ENCODE measurements at places on chromosomes 2 and 18. TPM values are rescaled to one million over a fixed set of nuclear protein-coding genes. Genes with fewer than 3 reads are reported as not detected.

DNA sequence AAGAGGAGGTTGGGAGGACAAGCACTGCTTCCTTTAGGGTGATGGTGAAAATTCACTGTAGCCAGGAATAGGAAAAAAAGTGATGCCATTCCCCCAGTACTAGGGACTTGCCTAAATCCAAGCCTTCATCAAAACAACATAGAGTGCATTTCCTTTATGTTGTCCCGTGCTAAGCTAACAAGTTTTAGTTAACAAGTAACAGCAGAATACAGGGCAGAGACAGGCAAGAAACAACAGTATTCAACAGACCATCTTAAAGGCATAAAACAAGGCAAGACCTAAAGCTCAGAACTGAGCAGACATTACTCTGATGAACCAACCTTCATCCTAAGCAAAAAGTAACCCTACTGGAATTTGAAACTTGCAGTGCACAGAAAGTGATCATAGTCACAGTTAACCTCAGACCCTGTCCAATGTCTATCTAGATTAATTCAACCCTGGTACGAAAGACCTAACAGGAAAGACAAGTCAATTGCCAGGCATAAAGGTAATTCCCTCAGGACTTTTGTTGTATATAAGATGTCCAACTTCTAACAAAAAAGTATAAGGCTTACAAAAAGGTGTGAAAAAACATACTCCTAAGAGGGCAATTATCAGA lies 34.4 kb upstream of the GALNT1 start:
- no peak for DNase-seq

- DNase-seq, result no peak
These were observed 160.9 kb downstream of the CLIP4 start for GRCh38 chr2:29276151-29276550.

DNA sequence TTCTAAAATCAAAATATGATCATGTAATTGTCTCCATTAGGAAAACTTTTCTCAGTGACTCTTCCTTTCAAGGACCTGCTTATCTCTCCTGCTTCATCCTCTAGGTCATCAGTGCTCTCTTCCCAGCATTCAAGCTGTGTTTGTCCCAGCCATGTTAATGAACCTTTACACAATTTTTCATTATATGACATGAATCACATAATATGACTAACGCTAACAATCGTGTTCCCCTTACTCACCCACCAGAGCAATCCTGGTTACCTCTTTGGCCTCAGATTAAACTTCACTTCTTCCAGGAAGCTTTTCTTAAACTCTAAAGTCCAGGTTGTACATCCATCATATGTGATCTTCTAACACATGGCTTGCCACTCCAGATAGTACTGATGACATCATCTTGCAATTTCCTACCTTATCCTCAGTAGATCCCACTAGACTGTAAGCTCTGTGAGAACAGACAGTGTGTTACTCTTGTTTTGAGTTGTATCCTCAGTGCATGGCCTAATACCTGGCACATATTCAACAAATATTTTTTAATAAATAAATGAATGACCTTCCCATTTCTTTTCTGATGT lies 882.9 kb upstream of the ZEB2 start:
- no peak for DNase-seq

DNA sequence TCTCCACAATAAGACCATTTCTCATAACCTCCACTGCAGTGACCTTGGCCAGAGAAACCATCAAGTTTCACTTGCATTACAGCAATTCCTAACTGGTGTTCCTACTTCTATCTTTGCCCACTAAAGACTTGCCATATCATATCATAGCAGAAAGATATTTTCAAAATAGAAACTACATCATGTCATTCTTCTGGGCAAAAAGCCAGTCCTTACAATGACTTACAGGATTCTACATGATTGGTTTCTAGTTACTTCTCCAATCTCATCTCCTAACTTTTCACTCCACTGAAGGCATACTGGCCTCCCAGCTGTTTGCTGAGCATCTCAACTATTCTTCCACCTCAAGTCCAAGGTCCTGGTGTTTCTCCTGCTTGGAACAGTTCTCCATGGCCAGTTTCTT lies 151.4 kb downstream of the HNMT start:
- DNase-seq, result no peak

DNA sequence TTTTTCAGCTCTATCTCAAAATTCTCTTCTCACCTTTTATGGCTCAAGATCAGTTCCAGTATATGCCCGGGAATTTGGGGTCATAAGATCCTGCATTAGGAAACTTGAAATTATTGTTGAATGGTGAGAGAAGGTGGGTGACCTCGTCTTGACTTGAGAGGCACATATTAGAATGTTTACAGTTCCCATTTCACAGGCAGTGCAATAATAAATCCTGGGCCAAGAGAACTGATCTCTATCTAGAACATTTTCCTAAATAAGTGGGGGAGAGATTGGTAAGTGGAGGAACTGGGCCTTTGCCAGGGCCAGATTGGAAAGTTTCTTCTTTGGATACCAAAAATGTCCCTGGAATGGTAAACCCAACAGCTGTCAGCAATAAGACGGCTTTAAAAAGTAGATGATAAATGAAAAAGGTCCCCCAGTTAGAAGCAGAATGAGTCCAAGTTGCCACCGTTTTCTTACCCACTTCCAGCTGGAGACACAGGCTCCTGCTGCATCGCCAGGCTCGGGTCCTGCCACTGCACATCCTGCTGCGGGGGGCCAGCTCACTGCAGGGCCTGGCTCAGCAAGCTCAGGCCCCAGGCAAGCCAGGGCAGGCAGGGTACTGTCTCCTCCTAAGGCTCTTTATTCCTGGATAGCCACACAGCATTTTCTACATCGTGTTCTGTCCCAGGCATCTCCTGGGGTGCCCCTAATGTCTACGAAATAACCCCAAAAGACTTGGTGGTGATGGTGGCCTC lies 126.4 kb upstream of the EPAS1 start:
- no peak for DNase-seq

DNA sequence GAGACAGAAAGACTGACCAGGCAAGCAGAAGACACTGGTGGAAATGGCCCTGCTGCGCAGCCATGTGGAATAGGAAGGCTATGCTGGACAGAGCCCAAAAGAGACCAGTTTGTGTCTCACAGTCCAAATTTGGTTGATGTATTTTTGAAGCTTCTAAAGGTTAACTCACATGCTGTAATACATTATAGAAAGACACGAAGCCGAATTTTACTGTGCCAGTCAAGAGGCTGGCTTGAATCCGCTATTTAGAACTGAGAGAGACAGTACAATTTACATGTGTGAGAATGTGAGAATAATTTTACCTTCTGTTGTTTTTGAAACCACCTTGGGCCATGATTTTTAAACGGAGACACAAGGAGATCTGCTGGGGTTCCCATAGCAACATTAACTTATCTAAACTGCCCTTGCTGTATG lies 113.6 kb downstream of the METTL8 start:
- DNase-seq, result no peak

GRCh38 chr2:20465716-20466394 lies 19.0 kb downstream of the RHOB start:
- DNase-seq, result no peak

- no peak for DNase-seq
These were observed 4.7 kb upstream of the CAPN10 start for GRCh38 chr2:240581811-240582210.

- DNase-seq, result no peak
These were observed 46.0 kb downstream of the ODC1 start for GRCh38 chr2:10402062-10402585.

GRCh38 chr2:105919826-105920225 lies 175.1 kb downstream of the NCK2 start:
- DNase-seq, result no peak

DNA sequence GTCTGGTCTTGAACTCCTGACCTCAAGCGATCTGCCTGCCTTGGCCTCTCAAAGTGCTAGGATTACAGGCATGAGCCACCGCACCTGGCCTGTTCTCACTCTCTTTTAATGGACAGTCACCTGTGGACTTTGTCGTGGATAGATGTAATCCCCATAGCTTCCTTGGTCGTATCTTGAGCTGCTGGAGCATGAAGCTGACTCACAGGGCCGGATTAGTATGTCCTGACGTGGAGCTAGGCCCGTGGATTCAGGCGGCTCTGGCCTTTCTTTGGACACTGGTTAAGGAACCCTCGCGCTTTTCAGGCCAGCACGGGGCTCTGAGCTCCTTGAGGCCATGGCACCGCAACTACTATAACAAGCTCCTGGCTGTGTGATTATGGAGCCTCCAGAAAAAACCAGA lies 27.5 kb upstream of the GBX2 start:
- DNase-seq, result no peak

GRCh38 chr2:57141269-57141668 lies 905.3 kb upstream of the VRK2 start:
- DNase-seq, result no peak

- DNase-seq, result no peak
These were observed 664.8 kb downstream of the DCC start for GRCh38 chr18:53004798-53005197.

- DNase-seq, result no peak
These were observed 29.6 kb downstream of the SMYD1 start for GRCh38 chr2:88097192-88097591.

- DNase-seq, result no peak
These were observed 12.5 kb downstream of the GRP start for GRCh38 chr18:59232309-59233016.

- no peak for DNase-seq
These were observed 10.8 kb downstream of the OXER1 start for GRCh38 chr2:42752816-42753813.

GRCh38 chr18:69992776-69993175 lies 45.1 kb upstream of the CD226 start:
- no peak for DNase-seq

DNA sequence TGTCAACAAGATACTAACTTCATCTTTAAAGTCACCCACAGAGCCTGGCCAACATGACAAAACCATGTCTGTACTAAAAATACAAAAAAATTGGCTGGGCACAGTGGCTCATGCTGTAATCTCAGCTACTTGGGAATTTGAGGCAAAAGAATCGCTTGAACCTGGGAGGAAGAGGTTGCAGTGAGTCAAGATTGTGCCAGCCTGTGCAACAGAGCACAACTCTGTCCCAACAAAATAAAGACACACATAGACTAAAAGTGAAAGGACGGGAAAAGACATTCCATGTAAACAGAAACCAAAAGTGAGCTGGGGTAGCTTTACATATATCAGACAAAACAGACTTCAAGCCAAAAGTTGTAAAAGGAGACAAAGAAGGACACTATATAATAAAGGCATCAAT lies 34.8 kb downstream of the USP34 start:
- DNase-seq, result no peak

DNA sequence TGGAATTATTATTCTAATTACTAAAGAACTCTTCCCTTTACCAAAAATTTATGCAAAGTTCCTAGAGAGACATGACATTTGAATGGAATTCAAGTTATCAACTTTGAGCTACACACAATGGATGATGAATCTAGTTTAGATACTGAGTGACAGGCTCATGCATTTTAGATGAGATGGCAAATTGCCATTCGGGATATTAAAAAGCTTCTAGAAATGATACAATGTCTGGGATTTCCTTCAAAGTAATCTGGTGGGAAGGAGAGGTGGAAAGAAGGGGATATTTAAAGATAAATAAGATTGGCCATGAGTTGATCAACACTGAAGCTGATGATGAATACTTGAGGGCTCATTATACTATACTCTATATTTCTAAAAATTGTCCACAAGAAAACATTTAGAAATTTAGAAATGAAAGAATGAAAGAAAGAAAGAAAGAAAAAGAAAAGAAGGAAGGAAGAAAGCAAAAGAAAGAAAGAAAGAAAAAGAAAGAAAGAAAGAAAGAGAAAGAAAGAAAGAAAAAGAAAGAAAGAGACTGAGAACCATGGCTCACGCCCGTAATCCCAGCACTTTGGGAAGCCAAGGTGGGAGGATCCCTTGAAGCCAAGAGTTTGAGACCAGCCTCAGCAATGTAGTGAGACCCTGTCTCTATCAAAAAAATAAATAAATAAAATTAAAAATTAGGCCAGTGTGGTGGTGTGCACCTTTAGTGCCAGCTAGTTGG lies 62.6 kb upstream of the NEDD4L start:
- no peak for DNase-seq

DNA sequence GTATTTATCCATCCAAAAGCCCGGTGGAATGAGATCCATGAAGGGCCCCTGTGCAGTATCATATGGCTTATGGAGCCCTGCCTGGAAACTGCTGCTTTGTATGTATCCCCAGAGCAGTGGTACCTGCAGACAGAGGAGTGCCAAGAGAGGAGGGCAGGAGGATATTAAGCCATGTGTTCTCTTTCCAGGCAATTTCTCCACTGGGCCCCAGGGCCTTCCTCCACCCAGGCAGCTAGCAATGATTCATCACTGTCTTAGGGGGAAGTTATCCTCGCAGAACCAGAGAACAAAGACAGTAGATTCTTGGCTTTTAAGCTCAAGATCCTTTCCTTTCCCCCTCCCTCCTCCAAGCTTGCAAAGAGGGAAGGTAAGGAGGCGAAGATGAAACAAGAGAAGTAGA lies 98.1 kb downstream of the LRRC30 start:
- DNase-seq, result no peak

DNA sequence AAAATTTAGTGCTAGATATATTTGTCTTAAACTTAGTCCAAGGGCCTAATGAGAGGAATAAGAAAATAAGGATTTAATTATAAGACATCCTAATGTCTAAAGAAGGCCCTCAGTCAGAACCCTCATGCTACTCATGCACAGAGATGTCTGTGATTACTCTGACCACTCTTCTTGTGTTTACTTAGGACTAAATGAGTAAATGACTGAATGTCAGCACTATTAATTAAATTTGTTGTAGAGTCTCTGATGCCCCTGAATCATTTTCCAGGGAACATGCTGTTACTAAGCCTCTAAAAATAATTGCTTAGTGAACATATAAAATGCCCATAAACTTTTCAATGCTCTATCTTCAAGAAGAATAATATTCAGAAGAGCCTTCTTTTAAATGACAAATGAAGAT lies 32.4 kb downstream of the GULP1 start:
- DNase-seq, result no peak

DNA sequence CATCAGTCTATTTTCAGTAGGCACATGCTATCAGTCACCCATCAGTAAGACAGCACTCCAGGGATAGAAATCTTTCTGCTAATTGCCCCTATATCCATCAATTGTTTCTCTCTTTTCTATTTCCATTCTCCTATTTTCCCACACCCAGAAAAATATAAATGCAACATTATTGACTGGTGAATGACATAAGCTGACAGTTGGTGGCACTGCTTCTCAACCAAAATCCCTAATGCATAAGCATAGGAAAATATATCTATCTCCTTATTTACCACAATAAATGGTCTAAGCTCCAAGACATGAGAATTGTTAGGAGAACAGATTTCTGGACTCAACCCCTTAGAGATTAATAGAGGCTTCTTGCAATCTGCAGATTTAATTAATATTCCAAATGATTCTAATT lies 64.0 kb upstream of the REG3A start:
- no peak for DNase-seq

COX7A2L gene
- polyA plus RNA-seq, result 183 TPM

ANKRD30B gene
- 0.62 TPM for polyA plus RNA-seq

NAT8 gene
- 18.6 TPM for polyA plus RNA-seq

ZNF521 gene
- 42.2 TPM for polyA plus RNA-seq

AGPS gene
- polyA plus RNA-seq, result 50.5 TPM

NETO1 gene
- polyA plus RNA-seq, result 2.4 TPM

CYP27C1 gene
- polyA plus RNA-seq, result 13.8 TPM

RBM44 gene
- 0.78 TPM for polyA plus RNA-seq

PKDCC gene
- polyA plus RNA-seq, result 363 TPM
